ENCODE measurements at places on chromosomes 11 and 22.

GRCh38 chr11:24661331-24661730, 164.5 kb downstream of the LUZP2 start:
- no peak for DNase-seq

DNA sequence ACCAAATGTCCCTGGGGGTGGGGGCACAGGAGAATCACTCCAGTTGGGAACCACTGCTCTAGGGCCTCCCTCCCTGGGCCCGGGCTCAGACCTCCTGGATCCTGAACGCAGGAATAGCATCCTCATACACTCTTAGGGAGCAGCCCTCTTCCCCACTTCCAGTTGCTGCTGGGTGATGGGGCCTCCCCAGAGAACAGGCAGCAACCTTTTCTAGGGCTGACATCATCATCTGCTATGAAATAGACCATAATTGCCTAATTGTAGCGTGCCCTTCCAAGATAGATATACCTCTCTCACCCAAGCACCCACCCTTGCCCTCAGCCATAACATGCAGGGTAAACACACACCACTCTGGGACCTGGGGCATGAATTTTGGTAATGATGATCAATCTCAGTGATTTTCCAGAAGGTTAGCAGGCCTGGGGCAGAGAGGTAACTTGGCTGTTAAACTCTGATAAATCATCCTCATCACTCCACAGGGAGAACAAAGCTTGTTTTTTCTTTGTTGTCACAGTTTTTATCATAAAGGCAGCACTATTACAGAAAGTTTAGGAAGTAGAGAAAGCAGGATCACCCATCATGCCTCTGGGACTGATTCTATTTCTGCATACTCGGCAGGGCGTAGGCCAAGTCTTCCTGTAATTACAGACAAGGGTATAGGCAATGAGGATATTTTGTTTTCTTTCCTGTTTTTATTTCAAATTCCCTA, 88.3 kb upstream of the PRDM11 start:
- no peak for DNase-seq

- DNase-seq = no peak
Measured at GRCh38 chr11:117511931-117512539, 184.4 kb downstream of the CEP164 start.

DNA sequence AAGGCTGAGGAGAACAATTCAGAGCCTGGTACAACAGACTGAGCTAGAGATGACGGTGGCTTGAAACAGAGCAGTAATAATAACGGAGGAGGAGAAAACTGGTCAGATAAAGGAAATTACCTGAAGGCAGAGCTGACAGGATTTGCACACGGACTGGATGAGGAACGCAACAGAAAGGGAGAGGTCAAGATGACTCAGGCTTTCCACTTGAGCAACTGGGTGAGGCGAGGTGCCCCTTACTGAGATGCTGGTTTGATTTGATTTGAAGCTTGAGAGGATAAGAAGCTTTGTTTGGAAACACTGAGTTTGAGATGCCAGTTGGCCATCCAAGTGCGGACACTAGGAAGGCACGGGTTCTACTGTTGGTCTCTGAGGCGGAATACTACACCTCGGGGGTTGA, 35.4 kb upstream of the NRIP3 start:
- DNase-seq = no peak

- DNase-seq = no peak
Measured at GRCh38 chr11:109957601-109958000, 135.6 kb upstream of the ZC3H12C start.

DNA sequence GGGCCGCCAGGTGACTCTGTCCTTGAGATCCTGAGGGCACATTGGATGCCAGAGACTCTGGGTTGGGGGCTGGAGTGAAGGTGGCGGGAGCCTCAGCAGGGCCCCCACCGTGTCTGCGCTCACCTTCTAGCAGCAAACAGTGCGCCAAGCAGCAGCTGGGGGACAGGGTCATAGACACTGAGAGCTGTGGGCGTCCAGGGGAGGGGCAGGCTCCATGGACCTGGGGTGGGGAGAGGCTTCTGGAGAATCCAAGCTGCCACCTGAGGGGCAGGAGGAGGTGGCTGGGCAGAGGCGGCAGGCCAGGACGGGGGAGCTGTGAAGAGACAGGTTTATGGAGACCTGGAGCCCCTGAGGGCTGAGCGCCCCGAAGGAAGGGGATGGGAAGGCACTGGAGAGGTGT, 8.0 kb downstream of the PHRF1 start:
- no peak for DNase-seq

DNA sequence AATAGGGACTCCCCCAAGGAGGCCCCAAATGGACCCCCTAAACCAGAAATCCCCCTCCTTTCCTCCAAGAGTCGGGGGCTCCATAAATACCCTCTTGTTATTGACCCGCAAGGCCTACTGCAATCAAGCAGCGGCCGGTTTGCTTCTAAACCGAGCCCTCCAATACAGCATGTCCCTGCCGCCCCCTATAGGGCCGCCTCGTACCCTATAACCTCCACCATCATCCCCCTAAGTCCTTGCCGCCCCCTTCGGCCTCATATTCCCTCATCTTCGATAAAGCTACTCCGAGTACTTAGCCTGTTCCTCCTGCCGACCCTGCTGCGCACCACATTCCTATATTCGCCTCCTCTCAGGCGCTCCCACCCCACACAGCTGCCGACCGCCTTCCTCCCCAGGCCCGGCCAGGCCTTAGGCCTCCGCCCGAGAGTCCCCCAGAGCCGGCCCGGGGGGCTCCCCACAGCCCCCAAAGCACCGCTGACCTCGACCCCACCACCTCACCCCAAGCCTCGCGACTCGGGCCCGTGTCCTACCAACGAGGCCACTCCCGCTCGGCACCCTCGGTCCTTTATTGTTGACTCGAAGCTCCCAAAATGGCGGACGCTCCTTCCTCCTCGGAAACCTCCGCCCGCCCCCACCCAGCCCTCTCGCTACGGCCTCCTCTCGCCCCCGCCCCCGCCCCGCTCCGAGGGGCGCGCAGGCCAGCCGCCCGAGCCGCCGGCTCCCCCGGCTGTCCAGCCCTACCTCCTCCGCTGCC, 430 bp downstream of the DDX6 start:
- peak; percentile 46 for DNase-seq

GRCh38 chr22:19393704-19394103, 37.8 kb downstream of the HIRA start:
- no peak for DNase-seq

GRCh38 chr22:27726686-27727449, 74.7 kb downstream of the MN1 start:
- DNase-seq = peak; percentile 92

DNA sequence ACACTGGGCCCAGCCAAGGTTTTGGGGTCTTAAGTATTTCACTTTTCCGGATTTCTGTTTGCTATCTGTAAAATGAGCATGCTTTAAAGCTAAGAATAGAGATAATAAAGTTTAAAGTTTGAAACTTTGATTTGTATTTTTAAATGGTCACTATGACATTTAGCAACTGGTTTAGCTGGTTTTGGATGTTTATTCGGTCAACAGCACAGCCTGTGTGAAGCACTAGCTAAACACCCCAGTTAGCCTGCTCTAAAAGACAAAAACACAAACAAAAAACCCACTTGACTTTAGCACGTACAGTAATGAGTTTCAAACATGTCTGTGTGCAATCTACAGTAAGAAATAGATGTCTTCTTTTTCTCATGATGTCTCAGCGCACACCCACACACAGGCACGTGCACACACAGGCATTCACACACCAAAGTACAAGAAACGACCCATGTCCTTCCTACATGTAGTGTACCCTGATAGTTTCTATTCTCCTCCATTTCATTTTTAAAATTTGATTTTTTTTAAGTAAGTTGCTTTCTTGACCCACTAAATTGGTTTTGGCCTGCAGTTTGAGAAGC, 29.4 kb downstream of the SLC1A2 start:
- DNase-seq = no peak

DNA sequence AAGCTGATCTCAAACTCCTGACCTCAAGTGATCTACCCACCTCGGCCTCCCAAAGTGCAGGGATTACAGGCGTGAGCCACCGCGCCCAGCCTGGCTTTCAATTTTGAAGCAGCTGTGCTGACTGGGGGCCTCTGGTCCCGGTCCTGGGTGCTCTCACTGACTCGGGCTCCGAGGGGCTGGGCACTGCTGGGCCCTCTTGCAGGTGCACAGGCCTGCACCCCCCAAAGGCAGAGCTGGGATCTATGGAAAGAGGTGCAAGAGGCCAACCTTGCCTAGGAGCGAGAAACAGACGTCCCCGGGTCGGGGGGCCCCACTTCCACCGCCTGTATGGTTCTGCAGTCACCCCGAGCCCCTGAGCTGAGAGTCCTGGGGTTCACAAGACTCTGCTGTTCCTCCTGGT, 33.2 kb downstream of the KIAA0930 start:
- no peak for DNase-seq

DNA sequence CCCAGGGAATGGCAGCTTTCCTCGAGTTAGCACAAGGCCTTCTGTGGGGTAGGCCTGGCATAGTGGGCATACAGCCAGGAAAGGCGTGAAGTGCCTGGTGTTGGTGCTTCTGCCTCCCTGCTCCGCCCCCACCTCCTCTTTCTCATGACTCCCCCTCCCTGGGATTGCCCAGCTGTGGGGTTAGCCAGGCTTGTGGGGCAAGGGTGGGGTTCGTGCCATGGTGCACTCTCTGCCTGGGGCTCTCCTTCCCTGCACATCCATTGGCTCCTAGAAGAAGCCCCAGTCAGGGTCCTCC, 236.8 kb upstream of the NCAM1 start:
- DNase-seq = no peak

GRCh38 chr11:92829671-92830070, 139.8 kb upstream of the MTNR1B start:
- DNase-seq = no peak

- DNase-seq = no peak
Measured at GRCh38 chr22:40726514-40726913, 47.2 kb downstream of the MCHR1 start.

GRCh38 chr11:79086056-79086455, 354.8 kb downstream of the TENM4 start:
- DNase-seq = no peak

GRCh38 chr11:25197515-25197914, 700.7 kb downstream of the LUZP2 start:
- no peak for DNase-seq

DNA sequence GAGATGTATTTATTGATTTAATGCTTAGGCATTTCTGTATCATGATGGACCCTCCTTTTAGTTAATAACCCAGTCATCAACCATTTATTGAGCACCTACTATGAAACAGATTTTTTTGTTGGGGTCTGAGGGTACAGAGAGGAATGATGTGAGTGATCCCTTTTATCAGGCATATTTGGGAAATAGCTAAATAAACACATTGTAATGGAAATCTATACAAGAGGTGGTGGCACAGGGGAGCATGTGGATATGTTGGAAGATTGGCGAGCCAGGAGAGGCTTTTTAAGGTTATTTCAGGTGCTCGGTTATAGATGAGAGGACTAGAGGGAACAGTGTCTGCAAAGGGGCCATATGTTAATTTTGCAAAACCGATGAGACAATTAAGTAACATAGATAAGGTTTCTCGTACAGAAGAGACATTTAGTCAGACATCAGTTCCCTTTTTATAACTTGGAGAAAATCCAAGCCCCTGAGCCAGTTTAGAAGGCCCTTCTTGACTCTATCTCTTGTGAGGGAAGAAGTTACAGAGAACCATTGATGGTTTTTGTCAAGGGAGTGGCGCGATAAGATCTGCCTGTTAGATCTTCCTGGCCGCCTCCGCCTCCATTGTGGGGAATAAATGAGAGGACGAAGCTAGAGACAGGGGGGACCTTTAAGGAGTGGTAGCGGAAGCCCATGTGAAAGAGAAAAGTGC, 2.0 kb downstream of the ATXN10 start:
- no peak for DNase-seq

GRCh38 chr11:1820463-1821325, 14.1 kb upstream of the SYT8 start:
- peak; percentile 33 for DNase-seq

DNA sequence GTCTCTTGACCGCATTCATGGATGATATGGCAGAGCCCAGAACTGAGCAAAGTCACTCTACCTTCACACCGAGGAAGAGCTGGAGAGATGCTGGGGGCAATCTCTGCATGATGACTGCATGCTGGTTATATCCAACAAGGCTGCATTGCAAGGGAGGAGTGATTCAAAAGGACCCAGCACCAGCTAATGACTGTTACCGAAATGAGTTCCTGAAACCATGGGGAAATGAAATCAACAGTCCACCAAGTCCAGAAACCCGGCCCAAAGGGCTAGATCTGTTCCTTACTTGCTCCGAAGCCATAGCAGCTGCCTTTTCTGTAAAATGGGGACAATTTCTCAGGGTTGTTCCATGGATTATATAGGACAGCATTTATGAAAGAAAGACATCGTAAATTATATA, 1.2 kb upstream of the SMIM35 start:
- DNase-seq = no peak

- DNase-seq = no peak
Measured at GRCh38 chr11:68928136-68928880, 24.6 kb downstream of the IGHMBP2 start.

- peak; percentile 13 for DNase-seq
Measured at GRCh38 chr11:28767574-28767973, 659.4 kb downstream of the METTL15 start.
